ENCODE measurements at places on chromosomes 3 and 15. TPM values are rescaled to one million over a fixed set of nuclear protein-coding genes. Genes with fewer than 3 reads are reported as not detected.

- no peaks in the 10 kb centered on the region for H3K4me1 ChIP-seq
- no peak overlapping the region for H3K27ac ChIP-seq
- no peaks in the 10 kb centered on the region for H3K27me3 ChIP-seq
- H3K4me3 ChIP-seq, result no peak overlapping the region
- no peaks in the 10 kb centered on the region for H3K36me3 ChIP-seq
Observed at GRCh38 chr15:77494073-77494867, 73.6 kb downstream of the HMG20A start.

DNA sequence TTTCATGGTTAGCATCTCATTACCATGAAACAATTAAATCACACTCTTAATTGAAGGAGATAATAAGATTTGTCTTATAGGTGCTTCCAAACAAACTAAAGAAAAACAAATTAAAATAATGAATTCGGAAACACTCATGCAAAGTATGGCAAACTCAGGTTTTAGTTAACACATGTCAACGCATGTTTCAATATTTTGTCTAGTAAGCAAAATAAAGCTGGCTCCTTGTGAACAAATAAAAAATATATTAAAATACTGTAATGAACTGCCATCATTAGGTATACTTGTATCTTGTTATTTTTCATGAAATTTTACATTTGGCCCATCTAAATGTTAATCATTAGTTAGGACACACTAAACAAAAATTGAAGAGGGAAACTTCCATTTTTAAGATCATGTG is 519.2 kb downstream of the MECOM start:
- H3K4me3 ChIP-seq, result no peak overlapping the region
- H3K27me3 ChIP-seq, result no peaks in the 10 kb centered on the region
- no peak for DNase-seq
- H3K4me1 ChIP-seq, result no peaks in the 10 kb centered on the region

GRCh38 chr15:54208786-54209185 is 230.5 kb downstream of the UNC13C start:
- no peaks in the 10 kb centered on the region for H3K4me1 ChIP-seq
- no peak for DNase-seq
- H3K27ac ChIP-seq, result no peak overlapping the region

- H3K4me3 ChIP-seq, result no peak overlapping the region
- no peaks in the 10 kb centered on the region for H3K27me3 ChIP-seq
- H3K36me3 ChIP-seq, result peaks cover 13% of the 10 kb centered on the region
- no peak for DNase-seq
- no peaks in the 10 kb centered on the region for H3K4me1 ChIP-seq
Observed at GRCh38 chr3:52216585-52217408, 8.6 kb downstream of the TLR9 start.

GRCh38 chr3:32440611-32441350 is 49.1 kb downstream of the CMTM7 start:
- H3K4me3 ChIP-seq, result no peak overlapping the region
- H3K27me3 ChIP-seq, result no peaks in the 10 kb centered on the region
- DNase-seq, result no peak
- no peaks in the 10 kb centered on the region for H3K4me1 ChIP-seq
- no peak overlapping the region for H3K27ac ChIP-seq

DNA sequence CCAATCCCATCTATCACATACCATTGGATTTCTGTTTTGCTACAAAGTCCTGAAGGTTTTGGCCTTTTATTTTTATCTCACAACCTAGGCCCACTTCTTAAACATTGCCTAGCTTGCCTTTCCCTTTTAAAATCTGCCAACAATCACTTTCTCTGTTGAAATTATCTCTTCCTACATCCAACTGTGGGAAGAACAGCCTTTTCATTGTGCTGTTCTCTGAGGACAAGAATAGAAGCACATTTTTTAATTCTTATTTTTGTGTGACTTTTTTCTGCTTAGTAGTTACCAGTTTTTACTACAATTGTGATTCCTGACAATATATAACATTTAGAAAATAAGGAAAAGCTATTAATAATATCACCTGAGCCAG is 159.2 kb downstream of the CNTN6 start:
- DNase-seq, result no peak
- H3K27ac ChIP-seq, result no peak overlapping the region
- H3K27me3 ChIP-seq, result no peaks in the 10 kb centered on the region
- no peak overlapping the region for H3K4me3 ChIP-seq

- H3K36me3 ChIP-seq, result no peaks in the 10 kb centered on the region
- peak overlapping the region; percentile 57 for H3K4me3 ChIP-seq
- DNase-seq, result peak; percentile 61
- no peaks in the 10 kb centered on the region for H3K4me1 ChIP-seq
Observed at GRCh38 chr15:63601026-63601703, 4.0 kb downstream of the FBXL22 start.

DNA sequence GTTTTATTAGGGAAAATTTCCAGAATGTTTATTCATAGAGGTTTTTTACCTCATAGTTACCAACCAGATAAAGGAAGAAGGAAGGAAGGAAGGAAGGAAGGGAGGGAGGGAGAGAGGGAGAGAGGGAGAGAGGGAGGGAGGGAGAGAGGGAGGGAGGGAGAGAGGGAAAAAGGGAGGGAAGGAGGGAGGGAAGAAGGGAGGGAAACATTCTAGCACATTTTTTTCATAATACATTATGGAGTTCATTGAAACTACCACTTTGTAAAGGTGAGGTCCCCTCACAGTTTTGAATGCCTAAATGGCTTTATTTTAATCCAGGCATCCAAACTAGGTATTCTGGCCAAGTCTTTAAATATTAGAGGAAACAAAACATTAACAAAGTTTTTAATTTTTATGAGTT is 1049.1 kb downstream of the ROBO1 start:
- H3K36me3 ChIP-seq, result no peaks in the 10 kb centered on the region
- H3K27me3 ChIP-seq, result no peaks in the 10 kb centered on the region

DNA sequence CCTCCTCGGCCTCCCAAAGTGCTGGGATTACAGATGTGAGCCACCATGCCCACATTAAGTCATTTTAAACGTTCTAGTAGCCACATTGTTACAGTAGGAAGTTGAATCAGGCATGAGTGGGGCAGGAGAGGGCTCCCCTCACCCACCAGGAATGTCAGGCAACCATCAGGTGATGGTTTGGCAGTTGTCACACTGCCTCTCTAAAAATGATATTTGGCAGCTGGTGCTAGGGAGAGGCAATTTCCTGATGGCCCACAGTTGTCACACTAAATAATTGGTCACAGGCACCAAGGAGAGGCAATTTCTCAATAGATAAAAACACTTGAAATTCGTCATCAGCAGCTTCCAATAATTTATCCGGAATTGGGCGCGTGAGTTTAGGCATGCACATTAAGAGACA is 79.2 kb upstream of the ABHD2 start:
- no peaks in the 10 kb centered on the region for H3K27me3 ChIP-seq
- no peaks in the 10 kb centered on the region for H3K4me1 ChIP-seq
- no peak overlapping the region for H3K27ac ChIP-seq
- no peak overlapping the region for H3K4me3 ChIP-seq
- no peaks in the 10 kb centered on the region for H3K36me3 ChIP-seq

DNA sequence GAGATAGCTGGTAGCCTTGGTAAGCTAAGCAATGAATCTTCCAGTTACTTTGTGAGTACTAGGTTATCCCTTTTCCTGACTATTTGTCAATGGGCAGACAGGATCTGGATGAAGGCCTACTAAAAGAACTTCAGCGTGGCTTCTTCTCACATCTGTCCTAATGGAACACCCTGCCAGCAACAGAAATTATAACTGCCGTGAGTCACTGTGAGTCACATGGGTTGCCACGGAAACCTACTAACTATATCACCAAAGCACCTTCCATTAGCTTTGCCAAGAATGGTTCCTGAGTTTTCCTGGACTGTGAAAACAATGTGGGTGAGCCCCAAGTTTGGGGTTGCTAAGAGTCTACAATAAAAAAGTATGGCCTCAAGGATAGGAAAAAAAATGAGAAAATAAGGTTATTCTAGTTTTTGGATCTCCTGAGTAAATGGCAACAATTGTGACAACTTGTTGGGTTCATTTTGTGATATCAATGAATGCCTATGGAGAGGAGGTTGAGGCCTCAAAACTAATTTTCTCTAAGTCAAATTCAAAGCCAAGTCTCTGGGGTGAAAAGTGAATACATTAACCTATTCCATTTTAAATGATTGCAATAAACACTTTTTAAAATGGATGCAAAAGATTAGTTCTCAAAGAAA is 195.1 kb upstream of the ICE2 start:
- H3K4me1 ChIP-seq, result no peaks in the 10 kb centered on the region
- DNase-seq, result peak; percentile 69
- no peak overlapping the region for H3K27ac ChIP-seq
- no peaks in the 10 kb centered on the region for H3K36me3 ChIP-seq
- no peaks in the 10 kb centered on the region for H3K27me3 ChIP-seq

GRCh38 chr15:78878356-78878755 is 5.7 kb downstream of the MORF4L1 start:
- no peaks in the 10 kb centered on the region for H3K27me3 ChIP-seq
- DNase-seq, result no peak
- H3K4me3 ChIP-seq, result no peak overlapping the region
- H3K36me3 ChIP-seq, result no peaks in the 10 kb centered on the region
- H3K27ac ChIP-seq, result no peak overlapping the region

DNA sequence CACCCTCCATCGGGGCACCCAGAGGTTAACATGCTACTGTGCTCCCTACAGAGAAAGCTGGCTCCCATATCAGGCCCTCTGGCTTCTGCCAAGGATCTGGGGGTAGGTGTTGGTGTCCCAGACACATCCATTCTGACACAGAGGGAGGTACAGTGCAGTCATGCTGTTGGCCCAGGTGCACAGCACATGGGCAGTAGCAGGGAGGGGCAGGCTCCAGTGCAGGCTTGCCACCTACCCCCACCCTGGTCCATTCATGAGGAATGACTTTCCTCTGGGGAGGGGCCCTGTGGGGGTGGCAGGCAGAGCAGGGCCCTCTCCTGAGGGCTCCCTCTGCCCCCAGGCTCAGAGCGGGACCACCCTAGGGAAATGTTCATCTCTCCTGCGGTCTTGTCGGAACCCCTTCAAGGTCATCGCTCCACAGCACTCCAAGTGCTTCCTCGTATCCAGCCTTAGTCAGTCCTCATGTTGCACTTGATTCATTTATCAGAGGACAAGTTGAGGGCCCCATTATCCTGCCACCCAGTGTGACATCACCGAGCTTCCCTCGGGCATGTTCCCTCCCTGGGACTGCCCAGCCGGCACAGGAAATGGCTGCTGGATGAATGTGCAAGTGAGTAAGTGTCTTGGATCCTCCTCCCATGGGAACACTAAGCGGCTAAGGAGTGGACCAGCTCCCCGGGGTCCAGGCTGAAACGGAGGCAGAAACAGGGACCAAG is 10.0 kb downstream of the DUSP7 start:
- no peak overlapping the region for H3K4me3 ChIP-seq
- H3K27ac ChIP-seq, result peak overlapping the region; percentile 64
- H3K36me3 ChIP-seq, result no peaks in the 10 kb centered on the region

- no peak overlapping the region for H3K4me3 ChIP-seq
- peak; percentile 73 for DNase-seq
- H3K4me1 ChIP-seq, result no peaks in the 10 kb centered on the region
- no peaks in the 10 kb centered on the region for H3K27me3 ChIP-seq
- no peak overlapping the region for H3K27ac ChIP-seq
- H3K36me3 ChIP-seq, result no peaks in the 10 kb centered on the region
Observed at GRCh38 chr15:76196269-76197231, 114.7 kb downstream of the ETFA start.

- H3K4me1 ChIP-seq, result no peaks in the 10 kb centered on the region
- H3K27me3 ChIP-seq, result no peaks in the 10 kb centered on the region
- no peak for DNase-seq
- H3K27ac ChIP-seq, result no peak overlapping the region
Observed at GRCh38 chr3:139689122-139689521, 11.3 kb upstream of the NMNAT3 start.

GRCh38 chr15:25175033-25175788 is 220.4 kb downstream of the SNRPN start:
- no peaks in the 10 kb centered on the region for H3K4me1 ChIP-seq
- H3K36me3 ChIP-seq, result no peaks in the 10 kb centered on the region
- peak; percentile 57 for DNase-seq
- no peaks in the 10 kb centered on the region for H3K27me3 ChIP-seq

DNA sequence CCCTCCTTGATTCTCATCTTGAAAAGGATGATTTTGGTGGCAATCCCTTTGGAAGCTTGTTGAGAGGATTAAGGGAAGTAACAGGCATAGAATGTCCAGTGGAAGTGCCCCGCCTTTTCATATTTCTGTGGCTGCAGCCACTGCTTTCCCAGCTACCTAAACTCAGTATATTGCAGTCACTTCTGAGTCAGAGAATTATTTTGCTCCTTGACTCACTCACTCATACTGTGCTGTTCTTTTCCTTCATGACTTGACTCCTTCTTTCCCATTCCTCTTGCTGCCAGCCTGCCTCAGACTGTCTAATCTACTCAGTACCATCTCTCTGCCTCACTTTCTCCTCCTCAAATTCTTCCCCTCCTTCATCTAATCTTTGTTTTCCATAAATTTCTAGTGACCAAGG is 26.5 kb upstream of the POLR2M start:
- no peaks in the 10 kb centered on the region for H3K36me3 ChIP-seq
- DNase-seq, result no peak
- H3K27ac ChIP-seq, result peak overlapping the region; percentile 64
- H3K4me1 ChIP-seq, result no peaks in the 10 kb centered on the region

DNA sequence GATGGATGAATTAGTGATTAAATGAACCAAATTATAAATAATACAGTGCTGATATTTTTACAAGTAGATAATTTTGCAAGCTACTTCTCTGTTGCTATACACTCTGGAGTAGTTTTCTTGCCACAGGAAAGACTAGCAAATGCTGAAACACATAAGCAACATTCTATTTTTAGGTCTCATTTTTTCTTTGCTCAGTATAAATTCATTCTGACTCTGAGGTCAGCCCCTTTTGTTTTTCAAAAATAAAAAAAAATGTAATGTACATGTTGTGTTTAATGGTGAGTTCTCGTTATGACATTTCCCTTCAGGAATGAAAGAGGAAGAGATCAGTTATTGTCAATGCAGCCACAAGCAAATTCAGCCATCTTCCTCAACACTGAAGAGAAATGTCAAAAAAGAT is 24.9 kb downstream of the GJD2 start:
- no peak for DNase-seq
- no peak overlapping the region for H3K27ac ChIP-seq
- no peaks in the 10 kb centered on the region for H3K27me3 ChIP-seq
- H3K4me1 ChIP-seq, result no peaks in the 10 kb centered on the region
- no peak overlapping the region for H3K4me3 ChIP-seq

Gene ATP10A
- total RNA-seq, result 19.9 TPM

Gene CCDC66
- total RNA-seq, result 51.5 TPM

Gene ABHD17C
- total RNA-seq, result 8.3 TPM

Gene TF
- 1.1 TPM for total RNA-seq

Gene RAD18
- 12.1 TPM for total RNA-seq

All from aorta (tissue), 5 donors.